Activated T-cell treated with anti-CD3 and anti-CD28 coated beads, Interleukin-2, amount 50 U/mL, for 48 hours (primary cell): ENCODE measurements at places on chromosomes 3 and 15.

GRCh38 chr15:39172380-39173281 lies 408.2 kb upstream of the THBS1 start:
- DNase-seq = no peak

- DNase-seq = no peak
Measured at GRCh38 chr3:197728487-197728886, 8.2 kb downstream of the RUBCN start.

GRCh38 chr3:182420741-182421140 lies 372.6 kb upstream of the ATP11B start:
- no peak for DNase-seq

DNA sequence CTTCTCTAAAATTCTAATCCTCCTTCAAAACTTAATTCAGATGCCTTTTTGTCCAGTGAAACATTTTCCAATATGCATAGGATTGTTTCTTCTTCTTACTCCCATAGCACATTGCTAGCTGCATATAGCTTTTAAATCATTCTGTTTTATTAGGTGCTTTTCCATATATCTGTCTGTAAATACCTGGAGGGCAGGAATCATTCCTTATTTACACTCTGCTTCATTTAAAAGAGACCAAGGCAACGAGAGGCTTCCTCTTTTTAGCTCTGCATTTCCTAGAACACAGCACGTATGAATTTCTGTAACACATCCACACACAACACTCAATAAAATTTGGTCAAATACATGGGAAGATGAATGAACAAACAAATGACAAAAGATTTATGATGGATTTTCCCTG lies 43.5 kb upstream of the KPNA4 start:
- no peak for DNase-seq

DNA sequence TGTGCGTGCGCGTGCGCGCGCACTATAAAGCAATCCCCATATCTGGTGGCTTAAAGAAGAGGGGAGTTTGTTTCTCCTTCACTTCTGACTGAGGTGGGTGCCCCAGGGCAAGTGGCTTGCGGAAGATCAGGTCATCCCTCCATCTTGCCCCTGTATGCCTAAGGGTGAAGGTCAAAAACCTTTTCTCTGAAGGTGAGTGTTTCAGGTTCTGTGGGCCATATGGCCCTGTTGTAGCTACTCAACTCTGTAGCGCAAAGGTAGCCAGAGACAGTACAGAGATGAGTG lies 5.5 kb downstream of the ABTB1 start:
- peak; percentile 10 for DNase-seq

DNA sequence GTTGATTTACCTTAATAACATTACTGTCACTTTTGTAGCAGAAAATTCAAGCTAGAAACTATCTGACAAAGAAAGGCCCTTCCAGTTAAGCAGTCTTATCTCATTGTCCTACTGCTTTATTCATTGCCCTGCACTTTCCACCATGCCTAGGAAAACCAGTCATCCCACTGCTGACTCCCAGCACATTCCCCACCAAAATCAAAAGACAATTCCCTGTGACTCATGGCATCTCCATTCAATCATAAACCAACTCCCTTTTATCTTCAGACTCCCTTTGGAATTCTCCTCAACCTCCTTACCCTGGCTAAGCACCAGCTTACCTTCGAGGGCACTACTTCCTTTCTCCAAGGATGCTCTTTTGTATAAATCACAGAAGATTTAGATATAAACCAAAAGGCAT lies 184.3 kb downstream of the PLCH1 start:
- no peak for DNase-seq

DNA sequence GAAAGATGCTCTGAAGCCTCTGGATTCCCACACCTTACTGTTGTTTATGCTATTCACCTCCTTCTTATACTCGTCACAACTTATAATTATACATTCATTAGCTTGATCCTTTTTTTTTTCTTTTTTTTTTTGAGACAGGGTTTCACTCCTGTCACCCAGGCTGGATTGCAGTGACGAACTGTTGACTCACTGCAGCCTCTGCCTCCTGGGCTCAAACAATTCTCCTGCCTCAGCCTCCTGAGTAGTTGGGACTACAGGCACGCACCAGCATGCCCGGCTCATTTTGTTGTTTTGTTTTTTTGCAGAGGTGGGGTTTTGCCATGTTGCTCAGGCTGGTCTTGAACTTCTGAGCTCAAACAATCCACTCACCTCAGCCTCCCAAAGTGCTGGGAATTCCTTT lies 143.6 kb downstream of the PLCL2 start:
- no peak for DNase-seq

DNA sequence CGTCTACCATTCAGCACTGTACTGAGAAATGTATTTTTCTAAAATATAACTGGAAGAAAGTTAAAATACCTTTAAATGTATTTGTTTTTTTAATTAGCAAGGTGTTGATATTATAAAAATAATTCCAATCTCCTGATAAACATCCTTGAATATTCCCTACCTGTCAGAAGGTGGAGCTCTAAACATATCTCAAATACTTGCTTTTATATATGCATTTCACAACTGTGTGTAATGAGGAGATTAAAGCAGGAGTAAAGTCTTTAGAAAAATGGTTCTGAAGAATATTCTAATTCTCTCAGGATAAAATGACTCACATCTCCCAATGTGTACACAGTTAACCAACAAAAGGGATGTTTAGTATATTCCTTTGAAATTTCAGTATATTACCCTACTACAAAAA lies 422.7 kb downstream of the PLCL2 start:
- no peak for DNase-seq

DNA sequence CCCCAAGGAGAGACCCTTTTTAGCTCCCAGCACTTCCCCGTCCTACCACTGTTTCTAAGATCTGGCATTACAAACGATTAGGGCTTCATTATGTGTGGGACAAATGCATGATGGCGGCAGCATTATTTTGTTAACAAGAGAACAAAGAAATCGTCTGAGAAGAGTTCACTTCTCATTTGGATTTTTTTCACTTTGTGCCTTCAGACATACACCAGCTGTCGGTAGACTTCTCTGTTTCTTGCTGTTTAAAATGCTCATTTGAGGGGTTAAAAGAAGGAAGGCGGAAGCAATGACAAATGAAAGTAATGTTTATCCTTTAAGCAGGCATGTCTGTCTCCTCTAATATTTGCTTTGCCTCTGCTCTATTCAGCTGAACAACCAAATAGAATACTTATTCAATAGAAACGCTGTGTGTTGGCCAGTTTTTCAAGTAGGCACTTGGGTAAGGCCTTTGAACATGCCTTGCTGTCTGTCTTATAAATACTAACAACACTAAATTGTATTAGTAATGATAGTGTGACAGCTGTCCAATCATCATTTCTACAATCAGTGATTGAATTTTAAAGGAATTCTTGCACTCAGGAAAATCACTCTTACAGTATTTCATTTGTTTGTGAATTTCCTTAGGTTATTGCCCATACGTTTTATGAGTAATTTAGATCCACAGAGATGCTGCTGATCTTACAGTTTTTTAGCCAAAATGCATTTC lies 382.4 kb downstream of the IL5RA start:
- no peak for DNase-seq

- DNase-seq = no peak
Measured at GRCh38 chr3:133460809-133461208, 61.0 kb downstream of the BFSP2 start.

- no peak for DNase-seq
Measured at GRCh38 chr3:160134454-160134853, 90.8 kb upstream of the C3orf80 start.

DNA sequence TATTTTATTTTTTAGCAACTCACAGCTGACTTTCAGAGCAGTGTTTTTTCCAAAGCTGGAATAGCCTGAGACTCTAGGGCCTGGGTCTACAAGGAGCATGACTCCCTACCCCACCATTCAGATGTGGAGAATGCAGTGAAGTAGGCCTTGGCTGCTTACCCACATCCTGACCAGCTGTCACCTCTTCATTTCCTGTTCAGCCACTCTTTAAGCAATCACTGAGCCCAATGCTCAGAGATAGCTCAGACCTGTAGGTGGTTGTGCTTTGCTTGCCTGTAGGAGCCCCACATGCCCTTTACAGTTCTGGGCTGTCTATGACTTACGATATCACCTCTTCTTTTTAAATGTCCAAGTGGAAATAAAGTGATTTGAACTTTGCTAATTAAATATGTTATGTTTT lies 148.1 kb downstream of the NEK11 start:
- peak; percentile 17 for DNase-seq

- no peak for DNase-seq
Measured at GRCh38 chr15:65275728-65276126, 11.0 kb downstream of the PARP16 start.

- no peak for DNase-seq
Measured at GRCh38 chr3:120550546-120550945, 45.6 kb upstream of the NDUFB4 start.

DNA sequence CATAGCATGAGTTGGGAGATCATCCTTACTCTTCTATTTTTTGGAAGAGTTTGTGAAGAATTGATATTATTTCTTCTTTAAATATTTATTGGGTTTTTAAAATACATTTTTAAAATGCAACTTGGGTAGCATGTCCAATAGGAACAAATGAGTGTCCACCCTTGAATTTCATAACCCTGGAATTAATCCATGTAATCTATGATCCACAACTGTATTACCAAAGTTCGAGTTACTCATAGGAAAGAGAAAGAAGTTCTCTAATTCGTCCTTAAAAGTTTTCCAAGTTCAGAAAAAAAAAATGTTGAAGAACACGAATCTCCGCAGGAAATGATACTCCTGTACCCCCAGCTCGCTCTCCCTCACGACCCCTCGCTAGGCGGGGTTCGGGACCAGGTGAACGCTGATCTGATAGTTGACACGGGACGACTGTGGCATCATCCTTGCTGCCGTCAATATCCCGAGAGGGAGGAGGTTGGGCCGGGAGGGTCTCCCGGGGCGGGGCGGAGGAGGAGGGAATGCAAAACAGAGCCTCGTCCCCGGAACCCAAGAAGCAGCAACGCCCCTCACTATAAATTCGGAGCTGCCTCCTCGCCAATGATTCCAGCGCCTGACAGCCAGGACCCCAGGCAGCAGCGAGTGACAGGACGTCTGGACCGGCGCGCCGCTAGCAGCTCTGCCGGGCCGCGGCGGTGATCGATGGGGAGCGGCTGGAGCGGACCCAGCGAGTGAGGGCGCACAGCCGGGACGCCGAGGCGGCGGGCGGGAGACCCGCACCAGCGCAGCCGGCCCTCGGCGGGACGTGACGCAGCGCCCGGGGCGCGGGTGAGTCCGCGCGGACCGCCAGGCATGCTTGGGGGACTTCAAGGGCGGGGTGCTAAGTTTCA lies at the start of gene AGTR1:
AGTR1 (plus strand) TSS at position 598 of the 884 bp plus-strand sequence. CDS start 43,133 bp downstream, outside the sequence.
- DNase-seq = no peak

DNA sequence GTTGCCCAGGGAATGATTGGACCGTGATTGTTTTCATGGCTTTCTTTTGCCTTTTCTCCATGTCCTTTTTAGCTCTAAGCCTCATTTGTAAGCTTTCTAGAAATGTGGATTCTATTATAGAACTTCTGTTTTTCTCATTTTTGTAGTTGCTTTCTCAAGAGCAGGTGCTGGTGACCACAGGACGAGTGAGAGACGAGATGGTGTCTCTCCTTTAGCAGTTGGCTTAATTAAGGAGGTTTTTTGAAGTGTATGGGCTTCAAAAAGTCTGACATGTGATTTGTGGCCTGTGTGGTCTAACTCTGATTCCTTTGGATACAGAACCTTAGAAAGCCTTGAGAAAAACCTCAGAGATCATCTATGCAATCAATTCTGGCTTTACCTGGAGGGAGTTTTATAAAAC lies 292.8 kb downstream of the LPP start:
- DNase-seq = no peak

DNA sequence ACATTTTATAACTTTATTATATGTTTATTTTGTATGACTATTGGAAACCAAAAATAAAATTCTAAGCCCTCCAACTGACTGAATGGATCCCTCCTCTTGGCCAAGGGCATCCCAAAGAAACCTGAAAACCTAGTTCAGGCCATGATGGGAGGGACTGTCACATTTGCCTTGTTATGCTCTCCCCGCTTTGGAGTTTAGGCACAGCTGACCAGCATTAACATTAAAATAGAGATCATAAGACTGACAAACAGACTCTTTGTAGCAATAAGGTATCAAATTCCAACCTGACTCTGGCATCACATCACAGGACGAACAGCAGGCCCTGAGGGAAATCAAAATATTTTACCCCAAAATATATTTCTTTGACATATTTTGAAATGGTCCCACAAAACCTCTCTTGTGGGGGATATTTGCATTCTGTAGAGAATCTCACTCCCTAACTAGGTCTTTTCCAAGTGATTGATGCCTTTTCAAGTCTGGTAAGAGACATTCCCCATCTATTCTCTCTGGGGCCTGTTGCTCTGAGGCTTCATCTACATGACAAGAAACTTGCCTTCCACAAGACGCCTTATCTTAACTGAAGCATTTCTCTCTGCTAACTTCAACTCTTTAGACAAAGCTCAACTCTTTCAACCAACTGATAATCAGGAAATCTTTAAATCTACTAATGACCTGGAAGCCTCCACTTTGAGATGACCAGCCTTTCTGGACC lies 81.8 kb upstream of the PRR23E start:
- DNase-seq = no peak

- no peak for DNase-seq
Measured at GRCh38 chr15:100831467-100831866, 48.2 kb upstream of the ALDH1A3 start.

- DNase-seq = no peak
Measured at GRCh38 chr15:30917013-30917412, 13.3 kb downstream of the FAN1 start.

DNA sequence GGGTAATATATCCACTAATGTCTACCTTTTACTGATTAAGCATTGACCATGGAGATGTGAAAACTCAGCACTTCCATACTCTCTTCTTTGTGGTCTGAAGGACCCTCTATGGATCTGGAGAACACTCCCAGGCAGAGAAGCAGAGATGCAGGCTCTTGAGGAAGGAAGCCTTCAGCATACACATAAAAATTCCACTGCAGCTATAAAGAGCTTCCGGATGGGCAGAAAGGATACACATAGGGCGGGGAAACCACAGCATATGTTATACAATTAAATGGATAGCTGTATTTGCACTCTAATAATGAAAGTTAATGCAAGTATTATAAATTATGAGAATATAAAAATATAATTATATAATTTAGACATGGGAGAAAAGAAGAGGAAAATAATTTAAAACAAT lies 1258.2 kb upstream of the ALCAM start:
- DNase-seq = no peak

DNA sequence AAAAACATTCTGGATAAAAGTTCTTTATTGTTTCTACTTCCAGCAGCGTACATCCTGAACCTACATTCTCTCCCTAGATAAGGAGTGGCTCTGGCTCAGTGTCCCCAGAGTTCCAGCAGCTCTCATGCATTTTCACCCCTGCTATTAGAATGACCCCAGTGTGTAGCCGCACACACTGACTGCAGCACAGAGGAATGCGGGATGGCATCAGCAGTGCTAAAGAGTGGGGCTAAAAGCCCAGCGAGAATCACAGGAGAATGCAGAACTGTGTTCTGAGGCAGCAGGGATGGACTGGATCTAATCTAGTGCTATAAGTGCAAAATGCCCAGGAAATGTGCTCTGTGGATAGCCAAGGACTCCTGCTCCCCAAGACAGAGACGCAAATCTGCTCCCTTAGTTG lies 66.4 kb upstream of the TJP1 start:
- DNase-seq = no peak
